ENCODE measurements at places on chromosomes 13 and 19.

- no peak for DNase-seq
Measured at GRCh38 chr19:55231391-55232285, 3.1 kb upstream of the TMEM86B start.

DNA sequence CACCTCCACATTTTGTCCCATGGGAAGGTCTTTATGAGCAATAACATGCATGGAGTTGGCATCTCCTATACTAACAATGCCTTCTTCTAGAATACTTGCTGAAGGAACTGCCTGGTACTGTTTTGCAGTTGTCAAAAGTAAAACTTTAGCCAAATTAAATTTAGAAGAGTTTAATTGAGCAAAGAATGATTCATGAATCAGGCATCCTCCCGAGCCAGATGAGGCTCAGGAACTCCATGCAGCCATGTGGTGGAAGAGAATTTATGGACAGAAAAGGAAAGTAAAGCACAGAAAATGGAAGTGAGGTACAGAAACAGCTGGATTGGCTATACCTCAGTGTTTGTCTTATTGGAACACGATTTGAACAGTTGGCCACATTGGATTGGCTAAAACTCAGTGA is 1081.9 kb downstream of the SLITRK1 start:
- no peak for DNase-seq

GRCh38 chr13:105925496-105925895 is 610.0 kb downstream of the EFNB2 start:
- no peak for DNase-seq

GRCh38 chr13:96165840-96166239 is 75.9 kb downstream of the HS6ST3 start:
- no peak for DNase-seq

DNA sequence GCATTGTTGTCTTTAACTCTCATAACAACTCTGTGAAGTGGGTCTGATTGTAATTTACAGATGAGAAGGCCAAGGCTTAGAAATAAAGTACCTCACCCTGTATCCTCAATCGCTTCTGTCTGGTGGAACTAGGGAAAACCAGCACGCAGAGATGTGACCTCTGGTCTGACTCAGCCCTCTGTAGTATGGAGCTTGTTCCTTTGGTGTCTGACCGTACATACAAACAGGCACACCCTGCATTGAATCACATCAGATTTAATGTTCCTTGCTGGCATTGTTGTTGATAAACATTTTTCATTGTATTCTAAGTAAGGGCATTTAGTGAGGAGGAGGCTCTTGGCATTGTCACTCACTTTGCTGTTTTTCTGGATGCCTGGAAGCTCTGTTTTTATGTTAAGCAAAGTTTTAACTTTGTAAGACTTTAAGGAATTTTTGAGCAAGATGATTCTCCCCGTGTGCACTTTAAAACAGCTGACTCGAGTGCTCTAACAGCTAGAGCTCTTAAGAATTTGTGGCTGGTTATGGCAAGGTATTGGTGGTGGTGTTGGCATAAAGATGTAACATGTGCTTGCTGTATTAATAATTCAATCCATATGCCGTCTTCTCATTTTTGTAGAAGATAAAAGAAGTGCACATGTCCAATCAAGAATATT is 89.0 kb upstream of the SPATA13 start:
- no peak for DNase-seq

GRCh38 chr19:296476-297225 is 5.4 kb upstream of the PLPP2 start:
- no peak for DNase-seq

DNA sequence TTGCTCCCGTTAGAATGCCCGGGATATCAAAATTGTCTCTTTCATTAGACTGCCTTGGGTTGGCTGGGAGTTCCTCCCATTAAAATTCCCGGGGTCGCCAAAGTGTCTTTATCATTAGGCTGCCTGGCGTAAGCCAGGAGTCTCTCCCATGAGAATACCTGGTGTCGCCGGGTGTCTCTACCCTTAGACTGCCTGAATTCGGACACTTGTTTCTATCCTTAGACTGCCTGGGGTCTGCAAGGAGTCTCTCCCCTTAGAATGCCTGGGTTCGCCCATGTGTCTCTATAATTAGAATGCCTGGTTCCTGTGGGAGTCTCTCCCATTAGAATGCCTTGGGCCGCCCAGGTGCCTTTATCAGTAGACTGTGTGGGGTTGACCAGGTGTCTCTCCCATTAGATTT is 1538.2 kb downstream of the UQCRFS1 start:
- DNase-seq, result no peak

- DNase-seq, result no peak
Measured at GRCh38 chr13:94061301-94061700, 418.2 kb downstream of the DCT start.

DNA sequence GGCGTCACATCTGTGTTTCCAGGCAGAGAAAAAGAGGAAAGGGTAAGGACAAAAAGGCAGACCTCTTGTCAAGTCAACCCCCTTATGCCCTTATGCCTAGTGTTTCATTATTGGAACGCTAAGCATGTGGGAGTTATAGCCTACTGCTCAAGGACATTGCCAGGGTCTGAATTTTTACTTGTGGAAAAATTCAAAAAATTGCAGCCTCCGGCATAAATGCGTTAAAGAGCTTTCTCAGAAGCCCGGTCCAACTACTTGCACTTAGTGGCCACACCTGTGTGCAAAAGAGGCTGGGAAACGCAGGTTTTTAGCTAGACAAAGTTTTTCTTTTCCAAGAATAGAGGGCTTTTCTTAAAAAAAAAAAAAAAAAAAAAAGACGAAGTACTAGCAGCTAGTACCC is 139.8 kb downstream of the DPF1 start:
- no peak for DNase-seq

Measured in stimulated activated CD4-positive, alpha-beta T cell treated with anti-CD3 and anti-CD28 coated beads, Interleukin-4, amount 100 ng/mL, for 48 hours (primary cell).